Tibial artery (tissue), 4 donors: ENCODE measurements at places on chromosomes 13 and 19.

DNA sequence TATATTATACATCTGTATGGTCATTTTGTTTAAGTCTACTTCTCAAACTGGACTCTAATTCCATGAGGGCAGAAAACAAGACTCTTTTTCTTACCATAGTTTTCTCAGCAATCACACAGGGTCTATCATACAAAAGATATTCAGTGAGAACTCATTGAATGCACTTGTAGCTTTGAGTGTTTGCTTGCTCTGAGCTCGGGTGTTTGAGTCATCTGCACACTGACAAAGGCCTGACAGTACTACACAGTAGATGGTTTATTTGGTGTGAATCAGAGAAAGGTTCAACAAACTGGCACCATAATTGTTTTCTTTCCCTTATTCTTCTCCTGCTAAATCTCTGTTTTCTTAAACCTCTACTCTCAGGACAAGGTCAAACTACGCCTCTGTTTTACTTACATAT, 586.4 kb downstream of the LMO7 start:
- DNase-seq = no peak

DNA sequence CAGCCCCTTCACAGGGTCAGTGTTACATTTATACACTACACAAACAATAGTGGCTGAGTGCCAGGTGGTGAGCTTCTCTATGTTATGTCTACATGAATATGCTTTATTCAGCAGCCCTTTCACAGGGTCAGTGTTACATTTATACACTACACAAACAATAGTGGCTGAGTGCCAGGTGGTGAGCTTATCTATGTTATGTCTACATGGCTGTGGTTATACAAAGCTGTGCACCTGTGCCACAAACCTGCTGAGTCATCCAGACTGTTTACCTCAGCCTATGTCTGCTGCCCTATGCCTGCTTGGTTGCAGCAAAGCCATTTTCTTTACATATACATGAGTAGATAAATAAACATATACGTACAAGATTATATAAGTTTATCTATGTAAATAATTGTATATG, 76.5 kb downstream of the ZNF726 start:
- DNase-seq = no peak

DNA sequence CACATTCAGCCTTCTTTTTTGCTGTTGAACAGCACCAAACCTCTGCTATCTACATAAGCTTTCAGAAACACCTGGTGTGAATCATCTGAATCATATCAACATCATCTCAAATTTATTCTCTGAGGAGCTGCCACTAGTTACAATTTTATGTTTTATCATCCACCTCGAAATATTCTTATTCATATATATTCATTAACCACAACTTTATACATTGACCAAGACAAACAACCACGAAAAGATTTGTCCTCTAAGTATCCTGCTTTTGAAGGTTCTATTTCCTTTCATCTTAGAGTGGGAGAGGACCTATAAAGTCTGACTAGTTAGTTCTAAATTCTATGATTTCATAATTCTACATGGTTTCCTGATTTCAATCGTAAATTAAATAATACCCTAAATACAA, 18.9 kb downstream of the ESD start:
- no peak for DNase-seq

DNA sequence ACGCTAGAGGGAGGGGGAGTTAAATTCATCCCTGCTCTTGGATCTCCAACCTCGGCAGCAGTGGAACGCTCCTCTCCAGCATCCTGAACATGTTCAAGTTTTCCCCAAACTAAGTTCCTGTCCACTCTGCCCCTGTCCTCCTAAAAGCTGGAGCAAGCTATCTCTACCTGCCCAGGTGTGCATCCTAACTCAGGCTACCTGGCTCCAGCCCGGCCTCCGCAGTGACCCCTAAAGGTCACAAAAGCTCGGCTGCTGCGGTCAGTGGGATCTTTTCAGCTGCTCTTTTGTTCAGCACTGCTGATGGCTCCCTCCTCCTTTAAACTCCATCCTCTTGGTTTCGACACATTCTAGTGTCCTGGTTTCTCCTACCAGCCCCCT, 1.4 kb downstream of the DCUN1D2 start:
- DNase-seq = no peak

DNA sequence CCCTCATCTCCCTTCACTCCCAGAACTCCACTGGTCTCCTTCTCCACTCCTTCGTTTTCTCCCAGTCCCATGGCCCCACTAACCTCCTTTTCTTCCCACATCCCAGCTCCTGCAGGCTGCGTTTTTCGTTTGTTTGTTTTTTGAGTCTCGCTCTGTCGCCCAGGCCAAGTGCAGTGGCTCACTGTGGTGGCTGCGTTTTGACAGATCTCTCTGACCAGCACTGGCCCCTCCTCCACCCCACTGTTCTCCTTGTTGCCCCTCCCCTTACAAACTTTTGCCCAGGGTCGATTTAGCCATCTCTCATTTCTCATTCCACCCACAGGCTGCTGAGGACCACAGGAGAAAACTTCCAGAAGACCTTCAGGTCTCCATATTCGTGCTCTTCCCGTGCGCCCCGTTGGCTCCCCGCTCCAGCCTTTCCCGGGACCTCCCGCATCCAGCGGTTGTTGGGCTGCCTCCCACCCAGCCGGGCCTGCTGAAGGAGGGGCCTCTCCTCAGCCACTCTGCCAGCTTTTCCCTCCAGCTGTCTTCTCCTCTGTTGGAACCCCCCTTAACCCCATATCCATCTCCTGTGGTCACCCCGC, 40.6 kb upstream of the GJB6 start:
- DNase-seq = no peak

DNA sequence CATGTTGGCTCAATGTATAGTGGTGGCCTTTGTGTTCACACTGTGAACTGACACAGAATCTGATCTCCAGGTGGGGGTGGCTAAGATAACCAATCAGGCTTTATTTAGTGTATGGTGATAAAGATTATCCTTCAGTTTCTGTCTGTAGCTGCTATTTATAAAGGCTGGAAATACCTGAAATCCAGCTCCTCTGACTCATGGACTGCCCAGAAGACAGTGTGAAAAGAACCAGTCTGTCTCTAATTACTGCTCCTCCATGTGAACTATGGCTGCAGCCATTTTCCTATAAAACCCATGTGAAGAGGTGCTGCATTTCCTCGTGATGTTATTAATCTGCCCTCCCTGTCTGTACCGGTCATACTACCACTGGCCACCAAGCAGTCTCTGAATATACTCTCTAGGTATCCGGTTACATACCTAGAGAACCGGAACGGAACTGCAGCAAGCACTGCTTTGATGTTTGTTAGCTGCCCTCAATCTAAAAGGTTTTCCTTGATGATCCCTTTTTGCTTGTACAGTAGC, 238.0 kb downstream of the LHFPL6 start:
- DNase-seq = no peak

DNA sequence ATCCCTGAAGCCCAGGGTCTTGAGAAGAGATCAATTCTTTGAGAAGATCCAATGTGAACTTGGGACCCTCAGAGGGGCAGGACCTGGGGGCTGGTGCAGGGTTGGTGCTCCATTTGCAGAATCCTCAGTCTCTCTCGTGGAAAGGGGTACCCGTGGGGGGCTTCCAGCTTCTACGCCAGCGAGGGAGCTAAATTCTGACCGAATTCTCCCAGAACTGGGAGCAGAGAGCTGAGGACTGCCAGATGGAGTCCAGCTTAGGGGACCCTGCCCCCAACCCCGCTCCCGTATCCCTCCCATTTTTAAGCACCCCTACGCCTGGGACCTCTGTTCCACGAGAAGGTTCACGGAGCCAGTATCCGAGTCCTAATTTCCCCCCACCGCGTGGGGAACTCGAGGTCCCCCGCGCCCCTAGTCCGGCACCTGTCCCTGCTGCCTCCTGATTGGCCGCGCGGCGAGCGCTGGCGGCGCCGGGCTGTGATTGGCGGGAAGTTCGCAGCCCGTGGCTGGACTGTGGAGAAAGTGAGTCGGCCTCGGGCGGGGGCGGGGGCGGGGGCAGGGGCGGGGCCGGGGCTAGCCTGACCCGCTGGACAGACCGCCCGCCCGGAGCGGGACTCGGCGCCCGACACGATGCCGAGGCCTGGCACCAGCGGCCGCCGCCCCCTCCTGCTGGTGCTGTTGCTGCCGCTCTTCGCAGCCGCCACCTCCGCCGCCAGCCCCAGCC, 4.4 kb upstream of the LTBP4 start:
- DNase-seq = peak; percentile 66

DNA sequence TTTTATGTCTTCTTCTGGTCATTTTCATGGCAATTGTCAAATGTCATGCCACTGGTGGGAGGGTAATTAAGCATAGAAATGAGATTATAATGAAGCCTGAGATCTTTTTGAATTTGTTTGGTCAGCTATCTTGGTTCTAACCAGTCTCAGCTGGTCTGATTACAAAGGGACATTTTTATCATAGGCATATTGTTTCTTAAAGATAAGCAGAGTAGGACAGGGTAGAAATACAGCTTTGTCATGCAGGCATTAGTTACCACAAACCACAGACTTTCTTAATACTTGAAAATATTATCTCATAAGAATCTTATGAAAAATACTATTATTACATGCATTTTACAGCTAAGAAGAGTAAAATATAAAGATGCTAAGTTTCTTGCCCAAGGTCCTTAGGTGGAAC, 1761.5 kb downstream of the PCDH9 start:
- no peak for DNase-seq

- DNase-seq = no peak
Observed at GRCh38 chr19:47109177-47109540, 4.4 kb downstream of the ZC3H4 start.

DNA sequence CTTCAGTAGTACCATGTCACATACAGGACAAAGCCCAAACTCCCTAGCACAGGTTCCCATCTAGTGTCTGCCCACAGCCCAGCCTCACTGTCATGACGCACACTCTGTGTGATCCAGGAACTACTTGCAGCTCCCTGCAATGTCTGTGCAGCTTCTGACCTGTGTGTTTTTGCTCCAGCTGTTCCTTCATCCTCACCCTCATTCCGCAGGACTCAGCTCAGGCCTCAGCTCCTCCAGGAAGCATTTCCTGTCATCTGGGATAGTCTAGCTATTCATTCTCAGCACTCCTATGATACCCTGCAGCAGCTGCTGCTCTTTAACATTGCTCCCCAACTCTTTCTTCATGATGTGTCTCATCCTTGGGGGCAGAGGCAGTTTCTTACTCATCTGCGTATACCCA, 56.1 kb downstream of the ENOX1 start:
- DNase-seq = no peak

- no peak for DNase-seq
Observed at GRCh38 chr19:38183251-38183897, 40.6 kb downstream of the DPF1 start.

GRCh38 chr19:50323782-50324133, 5.4 kb downstream of the KCNC3 start:
- no peak for DNase-seq

- no peak for DNase-seq
Observed at GRCh38 chr19:18437491-18438330, at the start of gene ISYNA1. Gene ISYNA1, minus strand, starts transcription at chr19:18438133. Its CDS starts 154 bp downstream, at chr19:18437979.

- DNase-seq = peak; percentile 95
Observed at GRCh38 chr19:49157445-49158224, at the start of gene TRPM4. Gene TRPM4, plus strand, starts transcription at chr19:49157792. Its CDS starts 75 bp downstream, at chr19:49157867.

- DNase-seq = no peak
Observed at GRCh38 chr13:27952876-27953675, 16.0 kb downstream of the CDX2 start.

DNA sequence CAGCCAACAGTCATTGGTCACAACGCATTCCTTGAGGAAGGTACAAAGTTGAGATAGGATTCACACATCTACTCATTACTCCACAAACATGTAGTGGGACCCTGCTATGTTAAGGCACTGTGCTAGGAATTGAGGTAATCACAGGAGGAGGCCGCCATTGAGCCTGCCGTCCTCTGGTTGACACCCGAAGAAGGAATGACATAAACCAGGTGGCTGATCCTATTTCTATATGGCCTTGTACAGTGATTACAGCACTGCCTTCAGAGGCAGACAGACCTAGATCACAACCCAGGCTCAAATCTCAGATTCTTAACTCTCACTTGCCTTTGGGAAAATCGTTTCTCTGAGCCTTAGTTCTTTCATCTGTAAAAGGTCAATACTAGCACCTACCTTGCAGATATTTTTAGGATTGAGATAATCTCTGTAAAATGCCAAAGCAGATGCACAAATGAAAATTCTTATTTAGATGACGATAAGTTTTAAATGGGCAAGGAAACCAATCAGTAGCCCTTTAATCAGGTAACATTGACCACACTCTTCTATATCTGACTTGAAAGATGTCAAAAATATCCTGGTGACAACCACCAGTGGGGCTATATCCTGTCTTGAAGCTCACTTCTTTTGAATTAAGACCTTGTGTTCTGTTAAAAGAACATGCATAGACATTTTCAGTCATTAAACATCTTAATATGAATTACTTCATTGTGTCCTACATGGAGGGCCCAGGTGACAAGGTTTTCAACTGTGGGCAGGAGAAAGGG, 251.6 kb downstream of the KCTD12 start:
- no peak for DNase-seq

DNA sequence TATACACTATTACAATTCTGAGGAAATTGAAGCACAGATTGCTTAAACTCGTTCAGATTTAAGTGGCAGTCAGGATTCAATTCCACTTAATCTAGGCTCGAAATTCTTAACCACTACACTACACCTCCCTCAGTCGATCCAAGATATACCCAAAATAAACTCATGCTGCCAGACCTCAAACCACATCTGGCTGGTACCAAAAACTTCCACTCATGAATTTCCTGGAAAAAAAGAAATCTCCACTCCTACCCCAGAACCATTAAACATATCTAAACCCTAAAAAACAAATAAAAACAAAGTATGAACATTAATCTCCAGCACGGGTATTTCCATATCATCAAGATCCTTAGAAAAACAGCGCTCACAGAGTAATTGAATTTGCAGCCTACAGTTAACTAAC, 1.1 kb downstream of the ZFP30 start:
- no peak for DNase-seq

- no peak for DNase-seq
Observed at GRCh38 chr13:102172406-102172805, 229.4 kb downstream of the FGF14 start.

- DNase-seq = no peak
Observed at GRCh38 chr19:39263912-39264305, 4.3 kb upstream of the IFNL2 start.

GRCh38 chr19:14147797-14148605, 11.6 kb upstream of the ASF1B start:
- peak; percentile 74 for DNase-seq

DNA sequence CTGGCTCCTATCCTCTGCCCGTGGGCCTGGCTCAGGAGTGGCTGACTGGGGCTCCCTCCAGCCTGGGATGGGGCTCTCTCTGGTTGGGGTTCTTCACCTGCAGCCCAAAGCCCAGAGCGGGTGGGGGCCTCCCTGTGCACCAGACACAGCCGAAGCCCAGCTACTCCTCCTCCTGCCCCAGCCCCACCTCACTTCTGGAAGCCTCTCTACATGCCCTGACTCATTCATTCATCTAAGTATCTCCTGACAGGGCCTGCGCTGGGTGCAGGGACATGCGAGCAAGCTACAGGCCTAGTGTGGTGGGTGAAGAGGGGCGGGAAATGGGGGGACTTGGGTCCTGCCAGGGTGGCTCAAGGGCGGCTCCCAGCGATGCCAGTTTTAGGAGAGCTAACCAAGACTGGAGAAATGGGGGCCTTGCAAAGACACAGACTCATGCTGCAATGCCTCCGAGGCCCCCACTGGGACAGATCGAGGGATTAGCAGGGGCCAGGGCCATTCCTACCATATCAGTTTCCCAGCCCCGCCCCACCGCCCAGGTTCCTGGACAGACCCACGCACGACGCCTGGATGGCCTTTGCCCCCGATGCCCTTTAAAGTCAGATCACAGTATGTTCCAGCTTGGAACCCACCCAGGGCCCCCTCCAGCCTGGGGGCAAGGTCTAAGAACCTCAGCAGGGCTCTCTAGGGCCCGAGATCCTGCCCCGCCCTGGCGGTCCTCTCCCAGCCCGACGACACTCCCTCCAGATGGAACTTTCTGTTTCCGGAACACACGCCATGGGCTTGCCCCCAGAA, 12.6 kb downstream of the LSM4 start:
- DNase-seq = no peak
